Stimulated activated CD4-positive, alpha-beta T cell treated with anti-CD3 and anti-CD28 coated beads, TNF-alpha, amount 100 ng/mL, for 24 hours (primary cell): ENCODE measurements at places on chromosomes 7 and 10.
A peak's percentile ranks its signal among the peaks of the same experiment; 100 is the strongest.

GRCh38 chr10:95451568-95452524 lies 109.3 kb downstream of the SORBS1 start:
- DNase-seq: no peak

- no peak for DNase-seq
Measured at GRCh38 chr7:142750321-142750938, 1.2 kb downstream of the PRSS1 start.

- DNase-seq: no peak
Measured at GRCh38 chr10:69855346-69856111, 53.8 kb downstream of the COL13A1 start.

DNA sequence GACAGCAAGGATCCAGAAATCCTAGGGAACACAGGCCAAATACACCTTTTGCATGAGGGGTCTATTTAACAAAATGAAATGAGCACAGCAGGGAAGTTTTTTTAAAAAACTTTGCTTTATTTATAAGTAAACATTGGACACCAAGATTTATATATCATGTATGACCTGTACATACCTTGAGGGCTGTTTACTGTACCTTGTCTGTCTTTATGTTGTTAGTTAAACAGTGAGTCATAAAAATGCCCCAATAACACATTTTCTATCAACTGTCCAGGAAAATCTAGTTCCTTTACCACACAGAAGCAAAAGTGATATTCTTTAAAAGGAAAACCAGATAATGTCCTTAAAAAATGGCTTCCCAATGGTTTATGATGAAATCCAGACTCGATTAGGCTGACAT lies 45.1 kb upstream of the AGR3 start:
- no peak for DNase-seq

DNA sequence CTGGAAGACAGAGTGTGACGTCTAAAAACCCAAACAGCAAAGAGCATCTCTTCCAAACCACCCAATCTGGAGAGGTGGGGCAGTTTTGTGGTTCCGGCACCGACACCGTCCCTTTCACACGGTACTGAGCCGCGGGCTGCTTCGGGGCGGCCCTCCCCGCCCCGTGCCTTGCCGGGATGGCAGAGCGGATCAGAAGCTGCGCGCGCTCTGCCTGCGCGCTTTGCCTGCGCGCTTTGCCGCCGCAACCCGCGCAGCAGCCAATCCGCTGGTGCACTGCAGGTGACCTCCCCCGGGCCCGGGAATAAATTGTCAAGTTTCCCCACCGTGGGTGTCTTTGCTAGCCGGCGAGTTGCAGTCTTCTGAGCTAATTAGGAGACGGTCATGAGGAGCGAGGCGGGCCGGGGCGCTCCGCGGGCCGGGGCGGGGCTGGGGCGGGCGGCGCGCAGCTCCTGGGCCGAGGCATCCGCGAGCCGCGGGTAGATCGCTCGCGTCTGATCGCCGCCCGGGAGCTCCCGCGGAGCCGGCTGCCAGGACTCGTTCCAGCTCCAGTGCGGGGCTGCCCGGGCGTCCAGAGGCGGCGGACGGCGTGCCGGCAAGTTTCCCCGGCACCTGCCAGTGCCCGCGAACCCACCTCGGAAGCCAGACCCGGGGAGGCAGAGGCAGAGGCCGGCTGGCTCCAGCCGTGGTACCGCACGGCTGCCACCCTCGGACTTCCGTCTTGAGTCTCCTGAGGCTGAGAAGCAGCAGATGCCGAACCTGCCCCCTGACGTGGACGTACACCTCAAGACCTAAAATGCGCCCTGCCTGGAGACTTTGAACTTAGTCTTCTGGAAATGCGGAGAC lies 536.0 kb upstream of the GALNT17 start:
- peak; percentile 5 for DNase-seq

GRCh38 chr7:66255534-66256100 lies 50.5 kb downstream of the TPST1 start:
- no peak for DNase-seq

DNA sequence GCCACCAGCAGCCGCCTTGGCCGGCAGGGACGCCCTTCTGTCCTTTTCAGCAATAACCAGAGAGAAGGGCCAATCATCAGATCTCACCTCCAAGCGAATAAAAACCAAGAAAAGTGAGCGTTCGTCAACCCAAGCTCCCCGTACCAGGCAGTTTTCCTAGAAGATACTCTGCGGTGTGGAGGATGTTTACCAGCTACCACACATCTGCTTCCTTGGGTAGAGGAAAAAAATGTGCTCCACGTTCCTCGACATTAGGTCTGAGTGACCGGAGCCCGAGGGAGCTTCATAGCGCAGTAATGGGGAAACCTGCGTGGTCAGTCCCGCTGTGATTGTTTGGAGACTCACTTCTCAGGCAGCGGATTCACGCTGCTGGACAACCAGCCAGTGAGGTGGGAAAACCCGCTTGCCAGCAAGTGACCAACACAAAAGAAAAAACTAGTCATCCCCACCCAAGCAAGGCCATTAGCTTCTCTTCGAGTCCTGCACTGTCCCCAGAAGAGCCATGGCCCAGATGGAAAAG lies 73.0 kb downstream of the ZRANB1 start:
- no peak for DNase-seq

- no peak for DNase-seq
Measured at GRCh38 chr7:107972941-107973376, 30.0 kb downstream of the LAMB1 start.

DNA sequence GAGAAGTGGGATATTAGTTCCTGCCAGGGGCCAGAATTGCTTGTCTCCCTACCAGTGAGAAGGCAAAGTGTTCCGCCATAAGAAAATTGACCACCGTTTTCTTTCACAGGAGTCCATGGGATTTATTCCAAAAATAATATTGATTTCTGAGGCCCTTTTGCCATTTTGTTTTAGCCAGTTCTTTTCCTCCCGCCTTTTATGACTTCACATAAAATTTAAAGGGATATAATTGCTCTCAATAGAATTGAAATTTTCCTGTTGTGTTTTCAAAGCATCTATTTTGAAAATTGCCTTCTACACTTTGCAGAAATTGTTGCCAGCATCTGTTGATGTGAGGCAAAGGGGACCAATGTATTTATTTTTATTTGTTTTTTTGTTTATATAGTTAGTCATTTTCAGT lies 53.6 kb downstream of the PLCE1 start:
- DNase-seq: no peak

- no peak for DNase-seq
Measured at GRCh38 chr10:89022734-89023133, 32.1 kb downstream of the FAS start.

DNA sequence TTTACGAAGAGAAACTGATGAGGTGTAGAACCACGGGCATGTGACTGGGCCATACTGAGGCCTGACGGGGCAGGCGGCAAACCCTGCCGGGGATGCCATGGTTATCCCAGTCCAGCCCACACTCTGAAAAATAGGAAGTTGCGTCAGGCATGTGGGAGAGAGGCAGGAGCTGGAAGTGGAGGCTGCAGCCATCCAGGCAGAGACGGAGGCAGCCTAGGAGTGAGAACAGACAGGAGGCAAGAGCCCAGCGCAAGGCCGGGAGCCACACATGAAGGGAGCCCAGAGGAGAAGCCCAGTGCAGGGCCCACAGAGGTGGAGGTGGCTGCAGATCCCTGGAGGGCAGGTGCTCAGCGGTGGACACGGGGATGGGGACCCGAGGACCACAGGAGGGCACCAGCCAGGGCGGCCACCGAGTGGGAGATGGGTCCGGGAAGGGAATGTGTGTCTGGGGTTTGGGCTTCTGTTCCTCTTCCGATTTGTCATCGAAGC lies 175.2 kb upstream of the PPP2R2D start:
- DNase-seq: no peak

DNA sequence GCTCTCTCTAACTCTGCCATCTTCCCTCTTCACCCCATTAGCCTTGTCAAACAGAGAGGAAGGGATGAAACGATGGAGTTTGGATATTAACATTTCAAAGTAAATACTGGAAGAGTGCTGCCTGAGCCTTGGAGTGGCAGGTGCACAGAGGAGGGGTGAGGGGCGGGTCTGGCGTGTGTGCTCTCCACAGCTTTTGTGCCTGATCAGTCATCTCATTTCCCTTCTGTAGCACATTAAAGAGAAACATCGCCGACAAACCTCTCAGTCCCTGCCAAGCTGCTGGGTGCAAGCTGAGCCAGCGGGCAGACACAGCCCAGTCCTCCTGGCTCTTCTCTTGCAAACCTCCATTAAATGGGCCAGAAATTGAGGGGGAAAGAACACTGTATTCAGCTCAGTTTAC lies 76.2 kb downstream of the SLIT1 start:
- no peak for DNase-seq

DNA sequence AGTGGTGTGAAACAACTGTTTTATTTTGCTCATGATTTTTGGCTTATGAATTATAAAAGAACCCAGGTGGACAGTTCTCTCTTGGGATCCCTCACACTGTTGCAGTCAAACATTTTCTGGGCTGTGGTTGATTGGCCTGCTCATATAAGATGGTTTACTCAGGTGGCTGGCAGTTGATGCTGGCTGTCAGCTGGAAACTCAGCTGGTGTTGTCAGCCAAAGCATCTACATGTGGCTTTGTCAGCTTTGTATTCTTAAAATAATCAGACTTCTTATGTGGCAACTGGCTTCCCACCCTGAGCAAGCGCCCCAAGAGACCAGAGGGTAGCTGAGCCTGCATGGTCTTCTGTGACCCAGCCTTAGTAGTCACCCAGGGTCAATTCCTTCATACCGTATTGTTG lies 534.7 kb downstream of the NRG3 start:
- no peak for DNase-seq

- DNase-seq: no peak
Measured at GRCh38 chr7:113783403-113783802, 135.4 kb downstream of the PPP1R3A start.

- no peak for DNase-seq
Measured at GRCh38 chr7:99409192-99409572, 413 bp downstream of the BUD31 start.

GRCh38 chr7:7923818-7924217 lies 44.8 kb upstream of the GLCCI1 start:
- no peak for DNase-seq

DNA sequence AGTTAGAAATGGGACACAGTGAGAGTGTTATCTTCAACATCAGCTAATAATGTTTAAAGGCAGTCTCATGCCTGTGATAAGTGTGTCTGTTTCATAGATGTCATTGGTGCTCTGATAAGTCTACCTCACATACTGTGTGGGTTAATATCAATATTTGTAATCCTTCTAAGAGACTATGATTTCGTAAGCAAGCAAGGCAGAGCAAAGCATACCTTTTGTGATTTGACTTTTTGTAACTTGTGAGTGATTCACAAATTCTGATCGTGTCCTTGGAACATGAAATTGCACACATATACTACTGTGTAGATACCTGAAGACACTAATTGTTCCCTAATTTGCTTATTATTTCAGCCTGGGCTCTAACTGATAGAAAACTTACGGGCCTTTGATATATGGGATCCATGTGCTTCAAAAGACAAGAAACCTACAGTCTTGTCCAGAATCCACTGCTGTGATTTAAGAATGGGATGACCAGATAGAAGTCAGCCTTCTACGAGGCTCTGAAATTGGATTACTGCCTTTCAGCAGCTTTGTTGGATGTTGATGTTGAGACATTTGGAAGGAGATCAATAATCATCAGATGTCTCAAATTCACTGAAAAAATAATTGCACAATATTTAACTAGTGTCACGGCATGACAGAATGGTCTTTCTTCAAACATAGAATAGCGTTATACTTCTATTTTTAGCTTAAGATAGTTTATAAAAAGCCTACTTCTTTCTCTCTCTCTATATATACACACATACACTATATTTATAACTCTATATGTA lies 63.2 kb upstream of the KLF6 start:
- no peak for DNase-seq

- DNase-seq: peak; percentile 3
Measured at GRCh38 chr7:36153571-36154097, 580 bp downstream of the EEPD1 start.

GRCh38 chr10:19993714-19994315 lies 177.6 kb downstream of the PLXDC2 start:
- no peak for DNase-seq

DNA sequence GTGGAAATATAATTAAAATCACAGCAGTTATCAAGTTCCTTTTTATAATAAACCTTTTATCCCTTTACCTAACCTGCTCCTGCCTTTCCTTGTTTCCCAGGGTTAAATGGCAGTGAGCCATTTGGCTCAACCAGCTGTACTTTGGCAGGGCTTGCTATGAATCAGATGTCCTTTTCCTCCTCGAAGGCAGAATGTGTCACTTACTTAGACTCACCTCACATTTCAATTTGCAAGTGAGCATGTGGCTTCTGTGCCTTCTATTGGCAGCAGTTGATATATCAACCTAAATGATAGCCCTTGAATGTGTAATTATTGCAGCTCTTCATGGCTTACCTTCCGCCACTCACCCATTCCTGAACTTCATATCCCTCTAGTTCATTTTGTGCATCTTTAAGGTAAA lies 301.7 kb downstream of the CSTF2T start:
- no peak for DNase-seq

DNA sequence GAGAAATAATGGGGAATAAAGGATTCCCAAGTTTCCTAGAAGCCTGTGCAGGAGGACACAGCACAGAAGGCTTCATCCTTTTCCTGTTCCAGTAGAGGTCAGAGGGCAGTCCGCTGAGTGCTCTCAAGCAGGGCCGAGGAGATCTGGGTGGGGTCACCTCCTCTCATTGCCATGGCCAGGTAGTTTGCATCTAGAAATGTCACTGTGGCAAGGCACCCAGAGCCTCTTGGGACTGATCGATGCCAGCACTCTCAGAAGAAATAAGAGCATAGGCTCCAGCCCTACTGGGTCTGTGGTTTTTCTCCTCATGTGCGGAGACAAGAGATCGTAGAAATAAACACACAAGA lies 7.9 kb downstream of the NUB1 start:
- no peak for DNase-seq
